Psoas muscle (tissue), 8 donors: ENCODE measurements at places on chromosomes 12 and 14. TPM values are rescaled to one million over a fixed set of nuclear protein-coding genes. Genes with fewer than 3 reads are reported as not detected.
A peak's percentile ranks its signal among the peaks of the same experiment; 100 is the strongest.

- no peaks in the 10 kb centered on the region for H3K36me3 ChIP-seq
- no peak overlapping the region for H3K27ac ChIP-seq
- no peak for DNase-seq
- H3K4me1 ChIP-seq: no peaks in the 10 kb centered on the region
- no peaks in the 10 kb centered on the region for H3K27me3 ChIP-seq
Observed at GRCh38 chr12:99455350-99456035, 192.1 kb upstream of the GARIN6 start.

DNA sequence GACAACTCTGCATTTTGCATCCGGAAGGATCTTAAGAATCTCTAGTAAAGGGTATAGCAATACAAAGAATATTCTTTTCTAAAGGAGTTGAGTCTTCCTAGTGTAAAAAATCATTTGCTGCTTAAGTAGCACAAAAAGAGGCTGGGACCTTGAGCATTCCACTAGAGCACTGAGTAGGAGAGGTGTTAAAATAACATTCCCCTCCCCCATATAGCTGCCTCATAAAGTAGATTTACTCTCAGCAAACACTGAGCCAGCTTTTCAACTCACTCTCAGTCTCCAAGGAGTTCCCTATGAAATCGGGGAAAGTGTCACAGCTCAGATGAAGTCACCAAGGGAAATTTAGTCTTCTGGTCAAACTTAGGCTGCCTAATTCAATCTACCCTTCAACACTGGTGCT, 592.7 kb downstream of the ETNK1 start:
- no peaks in the 10 kb centered on the region for H3K4me1 ChIP-seq
- DNase-seq: no peak
- H3K27me3 ChIP-seq: no peaks in the 10 kb centered on the region
- H3K27ac ChIP-seq: no peak overlapping the region
- H3K36me3 ChIP-seq: no peaks in the 10 kb centered on the region

GRCh38 chr12:2378835-2379330, 326.1 kb downstream of the CACNA1C start:
- no peak for DNase-seq
- H3K27me3 ChIP-seq: no peaks in the 10 kb centered on the region
- no peak overlapping the region for H3K27ac ChIP-seq
- no peaks in the 10 kb centered on the region for H3K4me1 ChIP-seq

DNA sequence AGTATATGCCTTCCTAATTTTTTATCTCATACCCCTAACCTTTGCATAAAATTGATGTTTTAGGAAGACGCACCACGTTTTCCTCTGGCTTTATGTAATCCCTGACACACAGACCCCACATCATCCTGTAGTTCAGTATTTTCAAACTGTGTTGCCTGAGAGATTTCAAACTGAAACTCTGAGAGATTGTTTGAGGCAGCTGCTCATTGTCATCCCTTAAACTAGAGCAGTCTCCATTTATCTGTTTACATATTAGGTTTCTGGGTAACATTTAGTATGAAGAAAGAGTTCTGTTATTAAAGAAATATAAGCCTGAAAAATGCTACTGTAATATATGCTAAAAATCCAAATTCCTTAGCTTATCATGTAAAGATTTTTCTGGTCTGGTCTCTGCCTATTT, 24.3 kb downstream of the MNAT1 start:
- H3K36me3 ChIP-seq: no peaks in the 10 kb centered on the region
- DNase-seq: no peak
- no peak overlapping the region for H3K4me3 ChIP-seq
- peaks cover 64% of the 10 kb centered on the region for H3K4me1 ChIP-seq
- H3K27ac ChIP-seq: peak overlapping the region; percentile 73
- no peaks in the 10 kb centered on the region for H3K27me3 ChIP-seq

DNA sequence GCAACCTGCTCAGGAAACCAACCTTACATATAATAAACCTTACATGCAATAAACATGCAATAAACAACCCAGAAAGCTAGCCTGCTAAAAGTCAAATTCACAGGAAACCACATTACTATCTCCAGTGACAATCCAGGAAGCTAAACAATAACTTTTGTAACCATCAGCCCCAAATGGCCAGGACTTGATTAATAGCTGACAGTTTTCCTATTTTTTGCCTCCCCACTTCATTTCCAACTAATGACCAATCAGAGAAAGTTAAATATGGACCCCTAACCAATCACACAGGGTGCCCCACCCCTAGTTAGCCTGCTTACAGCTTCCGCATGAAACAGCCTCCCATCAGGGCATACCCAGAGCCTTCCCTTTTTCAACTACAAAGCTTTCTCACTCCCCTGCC, 152.2 kb upstream of the LMNTD1 start:
- H3K4me3 ChIP-seq: no peak overlapping the region
- H3K4me1 ChIP-seq: no peaks in the 10 kb centered on the region
- no peaks in the 10 kb centered on the region for H3K36me3 ChIP-seq
- H3K27me3 ChIP-seq: no peaks in the 10 kb centered on the region
- no peak overlapping the region for H3K27ac ChIP-seq

DNA sequence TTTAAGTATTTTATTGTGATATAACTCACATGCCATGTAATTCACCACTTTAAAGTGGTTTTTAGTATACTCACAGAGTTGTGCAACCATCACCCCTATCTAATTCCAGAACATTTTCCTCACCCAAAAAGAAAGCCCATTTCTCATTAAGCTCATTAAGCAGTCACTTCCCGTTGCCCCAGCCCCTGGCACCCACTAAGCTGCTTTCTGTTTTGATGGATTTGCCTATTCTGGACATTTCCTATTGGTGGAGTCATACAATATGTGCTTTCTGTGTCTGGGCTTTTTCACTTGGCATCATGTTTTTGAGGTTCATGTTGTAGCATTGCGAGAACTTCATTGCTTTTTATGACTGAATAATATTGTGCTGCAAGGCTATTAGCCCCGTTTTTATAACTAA, 66.0 kb downstream of the ARL6IP4 start:
- H3K4me3 ChIP-seq: no peak overlapping the region
- no peak overlapping the region for H3K27ac ChIP-seq
- no peak for DNase-seq

- no peak overlapping the region for H3K27ac ChIP-seq
- H3K4me1 ChIP-seq: peaks cover 3% of the 10 kb centered on the region
- H3K4me3 ChIP-seq: no peak overlapping the region
- peaks cover 21% of the 10 kb centered on the region for H3K36me3 ChIP-seq
Observed at GRCh38 chr12:132622437-132623071, 4.0 kb downstream of the P2RX2 start.

- H3K4me1 ChIP-seq: no peaks in the 10 kb centered on the region
- H3K27me3 ChIP-seq: no peaks in the 10 kb centered on the region
- DNase-seq: no peak
- H3K36me3 ChIP-seq: no peaks in the 10 kb centered on the region
Observed at GRCh38 chr14:49546766-49547165, 39.4 kb downstream of the RPS29 start.

DNA sequence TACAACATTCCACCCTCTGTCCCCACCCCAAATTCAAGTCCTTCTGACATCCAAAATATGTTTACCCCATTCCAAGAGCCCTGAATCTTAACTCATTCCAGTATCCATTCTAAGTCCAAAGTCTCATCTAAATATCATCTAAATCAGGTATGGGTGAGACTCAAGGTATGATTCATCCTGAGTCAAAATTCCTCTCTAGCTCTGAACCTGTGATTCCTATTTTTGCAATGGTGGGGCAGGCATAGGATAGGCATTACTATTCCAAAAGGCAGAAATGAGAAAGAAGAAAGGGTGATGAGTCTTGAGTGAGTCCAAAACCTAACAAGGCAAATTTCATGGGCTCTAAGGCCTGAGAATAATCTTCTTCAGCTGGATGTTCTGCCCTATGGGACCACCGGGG, 140.3 kb upstream of the FAR2 start:
- no peak overlapping the region for H3K27ac ChIP-seq
- no peaks in the 10 kb centered on the region for H3K27me3 ChIP-seq
- H3K4me1 ChIP-seq: no peaks in the 10 kb centered on the region

DNA sequence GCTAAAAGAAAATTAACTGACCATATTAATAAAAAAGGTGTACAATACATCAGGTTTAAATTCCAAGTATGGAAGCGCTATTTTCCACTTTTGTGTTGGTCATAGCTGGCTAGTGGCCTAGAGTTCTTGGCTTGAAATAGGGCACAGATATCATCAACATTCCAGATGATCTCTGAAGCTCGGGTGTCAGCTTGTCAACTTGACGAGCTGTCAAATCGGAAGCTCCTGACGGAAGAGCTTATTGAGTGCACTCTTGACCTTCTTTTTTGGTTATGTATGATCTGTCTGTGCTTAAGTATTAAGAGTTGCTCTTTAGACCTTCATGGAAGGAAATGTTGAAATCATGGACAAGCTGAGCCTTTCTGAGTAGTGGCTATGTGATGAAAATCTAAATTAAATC, 177.9 kb downstream of the APAF1 start:
- no peak for DNase-seq
- H3K27ac ChIP-seq: no peak overlapping the region
- H3K4me1 ChIP-seq: peaks cover 20% of the 10 kb centered on the region
- H3K4me3 ChIP-seq: no peak overlapping the region

DNA sequence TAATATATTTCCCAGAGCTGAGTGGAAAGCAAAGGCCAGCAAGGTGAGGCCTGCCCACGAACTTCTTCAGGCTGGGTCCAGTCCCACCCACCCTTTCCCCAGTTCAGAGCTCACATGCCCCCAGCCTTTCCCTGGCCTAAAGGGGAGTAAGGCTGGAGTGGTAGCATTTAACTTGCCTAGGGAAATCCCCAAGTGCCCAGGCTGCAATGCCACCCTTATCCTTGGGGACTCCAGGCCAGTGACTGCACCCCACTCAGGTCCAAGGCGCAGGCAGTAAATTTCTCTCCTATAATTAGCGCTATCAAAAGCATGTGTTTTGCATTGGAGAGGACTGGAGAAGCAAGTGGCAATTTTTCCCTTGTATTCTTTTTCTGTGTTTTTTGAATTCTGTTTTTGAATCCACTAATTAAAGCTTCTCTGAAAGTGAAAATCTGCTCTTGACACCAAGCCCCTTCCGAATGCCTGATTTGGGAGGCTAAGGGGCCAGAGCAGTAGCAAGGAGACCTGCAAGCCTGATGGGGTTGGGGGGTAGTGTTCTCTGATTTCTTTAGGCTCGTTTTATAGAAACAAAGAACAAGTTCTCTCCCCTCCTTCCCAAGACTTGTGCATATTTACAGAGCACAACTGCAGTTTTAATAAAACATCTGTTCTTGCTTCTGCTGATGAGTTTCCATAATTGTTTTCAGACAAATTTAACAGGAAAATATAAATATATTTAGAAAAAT, 3.5 kb upstream of the HOXC6 start:
- H3K27me3 ChIP-seq: no peaks in the 10 kb centered on the region
- H3K36me3 ChIP-seq: no peaks in the 10 kb centered on the region
- H3K4me1 ChIP-seq: peaks cover 62% of the 10 kb centered on the region
- peak overlapping the region; percentile 99 for H3K27ac ChIP-seq

DNA sequence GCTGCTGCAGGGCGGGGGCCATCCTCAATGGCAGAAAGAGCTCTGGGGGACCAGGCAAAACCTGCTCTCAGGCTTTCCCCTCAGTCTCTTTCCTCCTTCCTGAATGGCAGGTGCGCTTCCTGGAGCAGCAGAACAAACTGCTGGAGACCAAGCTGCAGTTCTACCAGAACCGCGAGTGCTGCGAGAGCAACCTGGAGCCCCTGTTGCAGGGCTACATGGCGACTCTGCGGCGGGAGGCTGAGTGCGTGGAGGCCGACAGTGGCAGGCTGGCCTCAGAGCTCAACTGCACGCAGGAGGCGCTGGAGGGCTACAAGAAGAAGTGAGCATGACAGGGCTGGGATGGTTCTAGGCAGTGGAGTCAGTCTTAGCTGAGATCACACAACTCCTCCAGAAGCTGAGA, 22.9 kb upstream of the KRT83 start:
- no peak overlapping the region for H3K4me3 ChIP-seq
- H3K4me1 ChIP-seq: no peaks in the 10 kb centered on the region
- H3K27ac ChIP-seq: no peak overlapping the region
- DNase-seq: no peak
- peaks cover 8% of the 10 kb centered on the region for H3K27me3 ChIP-seq
- no peaks in the 10 kb centered on the region for H3K36me3 ChIP-seq

DNA sequence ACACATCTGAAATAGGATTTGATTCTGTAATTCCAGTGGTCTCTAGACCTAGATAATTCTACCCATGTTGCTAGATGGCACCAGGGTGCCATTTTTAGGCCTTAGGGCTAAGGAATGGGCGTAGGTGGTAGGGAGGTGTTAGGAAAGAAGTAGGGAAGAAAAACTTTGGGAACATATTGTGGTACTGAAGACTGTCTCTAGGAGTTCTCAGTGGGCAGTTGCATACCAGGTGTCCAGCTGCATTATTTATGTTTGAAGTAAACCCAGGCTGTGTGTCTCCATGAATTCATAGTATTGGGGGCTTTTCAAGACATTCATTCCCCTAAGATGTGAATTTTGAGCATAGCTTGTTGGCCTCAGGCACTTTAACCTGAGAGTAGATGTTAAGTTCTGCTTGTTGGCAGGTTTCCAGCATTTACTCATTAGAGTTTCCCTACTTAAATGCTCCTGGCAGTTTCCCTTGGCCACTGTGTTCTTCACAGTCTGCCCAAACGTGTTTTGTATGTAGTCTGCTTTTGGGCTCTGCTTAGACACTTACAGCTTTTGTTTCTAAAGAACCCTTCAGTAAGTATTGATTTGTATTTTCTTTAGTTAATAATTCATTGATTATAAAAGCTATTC, 31.5 kb upstream of the CCT2 start:
- peaks cover 6% of the 10 kb centered on the region for H3K4me1 ChIP-seq
- no peaks in the 10 kb centered on the region for H3K27me3 ChIP-seq
- H3K4me3 ChIP-seq: no peak overlapping the region
- no peak for DNase-seq

DNA sequence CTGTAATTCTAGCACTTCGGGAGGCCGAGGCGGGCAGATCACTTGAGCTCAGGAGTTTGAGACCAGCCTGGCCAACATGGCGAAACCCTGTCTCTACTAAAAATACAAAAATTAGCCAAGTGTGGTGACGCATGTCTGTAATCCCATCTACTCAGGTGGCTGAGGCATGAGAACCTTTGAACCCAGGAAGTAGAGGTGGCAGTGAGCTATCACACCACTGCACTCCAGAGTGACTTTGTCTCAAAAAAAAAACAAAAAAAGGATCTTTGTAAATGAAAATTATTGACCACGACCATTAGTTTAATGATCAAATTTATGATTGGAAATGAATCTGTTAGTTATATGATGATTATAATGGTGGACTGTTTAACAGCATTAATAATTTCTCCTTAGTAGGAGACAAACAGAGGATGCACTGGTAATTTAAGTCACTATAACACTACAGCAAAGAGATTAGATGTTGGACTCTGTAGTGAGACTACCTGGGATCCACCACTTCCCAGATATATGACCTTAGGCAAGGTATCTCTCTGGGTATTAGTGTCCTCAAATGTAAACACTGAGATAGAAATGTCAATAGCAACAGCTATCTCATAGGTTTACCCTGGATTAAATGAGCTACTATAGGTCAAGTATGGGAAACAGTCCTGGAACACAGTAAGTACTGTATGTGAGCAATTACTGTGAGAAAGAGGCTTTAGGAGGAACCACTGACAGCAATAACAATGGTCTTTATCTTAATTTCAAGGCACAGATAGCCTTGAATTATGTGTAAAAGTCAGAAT, 214.7 kb downstream of the NOVA1 start:
- H3K4me3 ChIP-seq: no peak overlapping the region
- DNase-seq: no peak
- no peaks in the 10 kb centered on the region for H3K4me1 ChIP-seq

Gene LMNTD1
- total RNA-seq: not detected

Gene NFE2
- 1.6 TPM for total RNA-seq

Gene TC2N
- total RNA-seq: 3.1 TPM

Gene BLTP3B
- total RNA-seq: 21.0 TPM

Gene PHETA1
- total RNA-seq: 6.4 TPM

Gene CDH24
- total RNA-seq: 0.77 TPM

Gene CISTR
- total RNA-seq: not detected

Gene CCDC88C
- 2.7 TPM for total RNA-seq
